ENCODE measurements at places on chromosomes 6 and 20.

GRCh38 chr20:53243152-53243551 is 271.0 kb downstream of the TSHZ2 start:
- DNase-seq: no peak

DNA sequence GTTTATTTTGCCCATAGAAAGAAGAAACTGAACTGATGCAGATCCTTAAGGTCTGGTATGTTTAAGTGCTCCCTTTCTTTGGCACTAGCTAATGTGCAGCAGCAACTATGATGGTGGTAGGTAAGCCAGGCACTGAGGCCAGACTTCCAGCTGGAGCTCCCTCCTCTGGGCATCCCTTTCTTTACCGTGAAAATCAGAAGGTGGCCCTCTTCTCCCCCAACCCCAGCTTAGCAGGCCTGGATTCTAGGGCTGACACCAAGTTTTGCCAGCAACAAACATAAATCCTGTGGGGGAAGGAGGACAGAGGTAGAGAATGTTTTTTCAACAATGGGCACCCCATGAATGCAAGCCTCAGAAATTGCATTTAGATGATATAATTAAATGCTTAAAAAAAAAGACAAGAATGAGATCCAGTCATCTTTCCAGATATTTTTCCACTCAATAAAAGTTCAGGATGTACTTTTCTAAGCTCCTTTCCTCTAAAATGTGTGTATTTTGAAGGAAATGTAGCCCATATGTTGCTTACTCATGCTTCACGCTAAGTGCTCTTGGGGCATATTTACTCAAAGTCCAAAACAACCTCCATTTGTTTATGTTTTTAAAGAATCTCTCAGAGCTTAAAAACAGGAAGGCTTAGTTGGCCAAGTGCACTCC is 123.9 kb upstream of the NXT1 start:
- DNase-seq: no peak

DNA sequence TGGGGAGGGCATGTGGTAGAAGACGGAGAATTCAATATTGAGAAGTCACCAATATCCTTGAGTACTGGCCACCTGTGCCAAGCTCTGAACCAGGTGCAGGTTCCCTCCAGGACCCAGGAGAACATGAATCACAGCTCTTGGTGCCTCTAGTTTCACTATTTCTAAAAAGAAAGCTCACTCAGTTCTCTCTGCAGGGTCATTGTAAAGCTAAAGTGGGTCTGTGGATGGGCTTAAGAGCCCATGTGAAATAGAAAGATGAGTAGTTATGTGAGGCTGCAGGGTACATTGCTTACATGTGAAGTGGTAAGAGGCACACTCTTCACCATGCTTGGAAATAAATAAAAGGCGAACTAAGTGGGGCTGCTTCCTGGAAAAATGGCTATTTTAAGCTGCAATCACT is 43.6 kb downstream of the ZNF831 start:
- no peak for DNase-seq

DNA sequence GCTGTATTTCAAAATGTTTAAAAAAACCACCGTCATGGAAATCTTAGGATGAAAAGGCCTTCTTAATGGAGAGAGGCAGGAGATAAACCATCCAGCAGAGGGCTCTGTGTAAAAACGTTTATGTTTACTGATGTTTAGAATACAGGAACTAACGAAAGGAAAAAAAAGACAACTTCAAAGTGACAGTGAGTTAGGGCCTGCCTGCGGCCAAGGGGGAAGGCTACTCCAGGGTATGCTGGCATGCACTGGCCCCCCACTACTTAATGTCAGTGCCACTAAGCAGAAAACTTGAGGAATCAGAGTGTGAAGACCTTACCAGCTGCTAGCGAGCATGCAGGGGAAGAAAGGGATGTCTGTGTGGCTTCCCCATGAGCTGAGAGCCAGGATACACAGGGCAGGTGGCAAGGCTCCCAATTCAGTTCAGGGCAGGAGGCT is 47.7 kb downstream of the AKAP7 start:
- no peak for DNase-seq

DNA sequence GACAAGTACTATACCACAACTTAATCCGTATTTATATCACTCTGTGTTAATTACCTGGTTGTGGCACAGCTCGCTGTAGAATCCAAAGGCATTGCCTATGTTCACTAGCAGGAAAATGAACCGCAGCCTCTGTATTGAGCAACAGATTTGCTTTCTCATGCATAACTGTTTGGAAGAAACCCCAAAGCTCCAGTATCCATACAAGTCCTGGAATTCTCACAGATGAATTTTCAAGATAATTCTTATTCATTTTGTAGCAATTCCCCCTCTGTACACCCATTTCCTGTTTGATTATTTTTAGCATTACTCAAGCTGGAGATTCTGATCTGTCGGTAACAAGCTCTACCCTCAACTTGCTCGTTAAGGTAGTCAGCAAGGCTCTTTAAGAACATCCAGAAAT is 63.5 kb downstream of the STMND1 start:
- no peak for DNase-seq

- DNase-seq: peak; percentile 81
These were observed 7.1 kb upstream of the MYLK2 start for GRCh38 chr20:31811796-31812728.

- DNase-seq: no peak
These were observed 57.7 kb downstream of the NFATC2 start for GRCh38 chr20:51484831-51485230.

DNA sequence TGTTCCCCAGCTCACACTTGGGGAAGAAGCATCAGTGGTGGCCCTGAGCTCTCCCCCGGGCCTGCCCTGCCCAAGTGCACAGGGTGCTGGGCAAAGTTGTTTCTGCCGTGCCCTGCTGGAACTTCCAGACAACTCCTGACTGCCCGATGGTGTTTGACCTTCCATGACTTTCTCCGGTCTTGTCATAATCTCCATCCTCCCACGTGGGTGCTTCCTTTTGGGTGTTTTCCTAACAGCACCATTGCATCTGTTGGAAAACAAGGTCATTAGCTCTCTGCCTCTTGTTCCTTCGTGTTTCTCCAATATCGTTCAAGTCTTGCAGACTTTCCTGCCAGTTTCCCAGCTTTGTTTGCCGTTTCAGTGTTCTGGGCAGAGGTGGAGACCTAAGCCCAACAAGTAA is 68.7 kb upstream of the TIAM2 start:
- no peak for DNase-seq

- DNase-seq: no peak
These were observed 568.6 kb downstream of the MMUT start for GRCh38 chr6:48894469-48894868.

DNA sequence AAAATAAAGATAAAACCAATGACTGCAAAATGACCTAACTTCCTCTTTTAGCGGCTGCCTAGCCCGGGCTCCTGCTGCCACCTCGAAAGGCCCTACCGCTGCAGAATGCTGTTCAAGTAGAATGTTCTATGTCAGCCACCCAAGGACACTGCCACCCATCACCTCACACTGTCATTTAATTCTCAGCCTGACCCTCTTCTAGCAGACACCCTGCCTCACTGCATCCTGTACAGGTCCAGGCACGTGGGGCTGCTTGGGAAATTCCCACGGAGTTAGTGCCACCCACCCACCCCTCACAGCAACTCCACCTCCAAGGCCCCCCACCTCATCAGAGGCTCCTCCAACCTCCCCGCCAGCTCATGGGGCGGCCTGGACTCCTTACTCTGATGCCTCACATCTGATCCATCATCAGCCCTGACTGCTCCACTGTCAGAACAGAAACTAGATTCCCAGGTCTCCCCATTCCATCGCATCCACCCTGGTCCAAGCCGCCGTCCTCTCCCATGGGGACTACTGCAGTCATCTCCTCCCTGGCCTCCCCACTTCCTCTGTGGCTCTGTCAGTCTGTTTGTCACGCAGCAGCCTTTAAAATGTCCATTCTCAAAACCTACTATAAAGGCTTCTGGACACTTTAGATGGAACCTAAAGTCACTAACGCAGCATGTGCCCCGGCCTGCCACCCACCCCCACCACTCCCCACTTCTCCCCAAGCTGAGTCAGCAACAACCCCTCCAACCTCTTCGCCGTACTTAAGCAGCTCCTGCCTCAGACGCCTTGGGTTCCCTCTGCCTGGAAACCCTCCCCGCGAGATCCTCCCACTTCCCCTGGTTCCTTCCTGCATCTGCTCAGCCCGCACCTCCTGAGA is 17.0 kb downstream of the NFATC2 start:
- DNase-seq: no peak

GRCh38 chr20:49814057-49814694 is 1.5 kb downstream of the SLC9A8 start:
- DNase-seq: no peak

DNA sequence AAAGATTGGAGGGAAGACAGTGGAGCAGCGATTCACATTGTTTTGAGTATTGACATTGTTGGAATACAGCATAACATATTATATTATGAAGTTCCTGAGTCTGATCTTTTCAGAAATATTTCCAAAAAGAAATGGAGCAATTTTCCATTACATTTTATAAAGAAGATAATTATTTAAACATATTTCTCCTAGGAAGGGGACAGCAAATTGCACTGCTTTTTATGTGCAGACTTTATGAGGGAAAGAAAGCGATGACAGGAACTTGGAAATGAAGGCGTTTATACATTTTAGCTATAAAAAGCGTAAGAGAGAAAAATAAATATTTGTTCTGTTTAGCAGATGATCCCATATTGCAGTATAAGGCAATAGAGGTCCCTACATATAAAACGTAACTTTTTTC is 117.0 kb upstream of the EDN1 start:
- no peak for DNase-seq

DNA sequence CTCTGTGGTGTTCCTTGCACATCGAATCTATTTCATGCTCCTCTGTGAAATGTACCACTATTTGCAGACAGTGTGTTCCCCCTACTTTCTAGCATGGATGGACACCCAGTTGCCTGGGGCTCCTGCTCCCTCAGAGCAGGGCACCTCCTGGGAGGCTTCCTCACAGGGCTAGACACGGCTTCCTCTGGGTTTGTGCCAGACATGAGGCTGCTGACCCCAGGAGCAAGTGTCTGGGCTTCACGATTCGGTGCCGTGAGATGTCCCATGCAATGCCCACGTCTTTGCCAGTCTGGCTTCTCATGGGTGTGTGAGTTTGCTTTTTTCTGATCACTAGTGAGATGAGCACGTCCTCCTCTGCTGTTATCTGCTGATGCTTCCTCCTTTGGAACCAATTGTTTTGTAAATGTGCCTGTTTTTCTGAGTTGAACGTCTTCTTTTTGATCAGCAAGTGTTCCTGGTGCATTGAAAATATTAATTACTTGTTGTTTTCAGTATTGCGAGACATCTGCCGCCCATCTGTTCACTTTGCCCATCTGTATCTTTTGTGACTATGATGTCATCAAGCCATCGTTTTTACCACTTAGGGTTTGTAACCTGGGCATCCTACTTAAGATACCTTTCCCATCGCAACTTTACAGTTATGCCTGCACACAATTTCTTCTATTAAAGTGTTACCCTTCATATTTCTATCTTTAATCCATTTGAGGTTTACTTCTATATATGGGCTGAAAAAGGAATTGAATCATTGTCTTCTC is 92.0 kb downstream of the TTLL2 start:
- no peak for DNase-seq

DNA sequence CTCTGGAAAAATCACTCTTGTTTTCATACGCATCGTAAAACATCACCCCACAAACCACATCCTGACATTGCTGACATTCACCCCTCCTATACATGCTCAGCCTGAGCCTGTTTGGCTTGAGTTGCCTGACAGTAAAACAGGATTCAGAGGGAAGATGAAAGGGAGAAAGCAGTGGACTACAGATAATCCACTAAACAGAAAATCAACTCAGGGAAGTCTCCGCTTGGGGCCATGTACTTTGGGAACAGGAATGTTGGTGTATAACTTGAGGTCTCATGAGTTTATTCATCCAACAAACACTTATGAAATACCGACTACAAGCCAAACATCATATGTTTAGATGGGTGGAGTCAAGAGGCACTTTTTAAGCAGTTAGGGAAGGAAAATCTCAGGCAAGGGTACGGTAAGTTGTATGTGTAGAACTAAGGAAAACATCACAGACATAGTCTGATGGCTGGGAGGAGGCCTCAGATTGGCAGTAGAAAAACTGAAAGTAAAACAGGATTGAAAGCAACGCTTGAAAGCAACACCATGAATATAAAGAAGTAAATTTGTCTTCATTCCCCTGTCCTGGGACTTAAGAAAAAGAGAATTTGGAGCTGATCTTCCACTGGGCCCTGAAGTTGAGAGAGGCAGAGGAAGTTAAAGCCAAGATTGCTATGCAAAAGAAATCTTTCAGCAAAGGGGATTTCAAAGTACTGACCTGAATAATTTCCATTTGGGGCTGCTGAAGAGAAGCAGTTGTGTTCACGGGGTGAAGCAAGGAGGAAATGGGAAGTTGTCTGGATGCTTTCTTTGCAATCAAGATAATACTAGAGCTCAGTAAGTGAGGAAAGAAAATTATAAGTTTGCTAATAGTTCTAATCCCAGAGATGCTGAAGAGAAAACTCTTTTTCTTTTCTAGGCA is 28.8 kb downstream of the PDE7B start:
- peak; percentile 83 for DNase-seq

DNA sequence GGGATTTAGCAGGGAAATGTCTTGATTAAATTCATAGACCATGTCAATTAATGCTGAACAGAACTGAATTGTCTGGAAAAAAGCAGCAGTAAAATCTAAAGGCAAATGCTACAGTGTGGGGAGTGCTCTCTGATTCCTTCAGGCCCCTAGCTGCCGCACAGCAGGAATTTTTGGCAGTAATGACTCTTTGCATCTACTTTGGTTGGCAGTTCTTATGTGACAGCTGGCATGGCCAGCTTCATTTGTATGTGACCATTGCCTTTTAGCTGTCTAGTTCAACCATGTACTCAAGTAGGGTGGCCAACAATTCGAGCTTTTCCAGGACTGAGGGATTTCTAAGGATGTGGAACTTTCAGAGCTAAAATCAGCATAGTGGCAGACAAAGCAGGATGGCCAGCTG is 499.1 kb upstream of the MAN1A1 start:
- no peak for DNase-seq

DNA sequence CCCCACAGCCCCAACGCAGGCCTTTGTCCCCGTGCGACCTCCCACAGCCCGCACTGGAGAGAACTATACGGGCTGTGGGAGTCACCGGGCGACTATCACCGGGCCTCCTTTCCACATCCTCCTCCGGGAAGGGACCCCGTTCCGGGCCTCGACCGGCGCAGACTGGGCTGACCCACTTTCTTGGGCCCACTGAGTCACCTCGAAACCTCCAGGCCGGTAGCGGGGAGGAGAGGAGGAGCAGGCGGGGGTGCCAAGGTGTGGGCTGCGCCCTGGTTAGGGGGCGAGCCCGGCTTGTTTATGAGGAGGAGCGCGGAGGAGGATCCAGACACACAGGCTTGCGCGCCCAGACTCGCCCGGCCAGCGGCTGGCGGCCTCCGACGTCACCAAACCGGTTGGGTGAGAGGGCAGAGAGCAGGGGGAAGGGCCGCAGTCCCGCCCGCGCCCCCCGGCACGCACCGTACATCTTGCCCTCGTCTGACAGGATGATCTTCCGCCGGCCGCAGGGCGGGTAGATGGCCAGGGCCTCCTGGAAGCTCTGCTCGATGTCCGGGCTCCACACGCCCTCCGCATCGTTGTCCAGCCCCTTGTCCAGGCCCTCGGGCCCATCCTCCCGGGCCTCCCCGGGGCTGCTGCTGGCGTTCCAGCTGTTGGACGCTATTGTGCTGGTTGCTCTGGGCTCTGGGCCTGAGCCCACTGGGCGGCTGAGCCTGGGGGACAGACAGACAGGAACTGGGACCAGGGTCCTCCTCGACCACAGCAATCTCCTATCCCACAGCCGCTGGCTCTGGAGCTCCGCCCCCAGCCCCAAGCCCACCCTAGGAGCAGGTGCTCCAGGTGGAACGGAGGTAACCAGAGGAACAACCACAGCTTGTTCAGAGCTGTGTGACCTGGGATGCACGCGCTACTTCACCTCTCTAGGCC is 10.6 kb downstream of the TEAD3 start:
- DNase-seq: no peak

- no peak for DNase-seq
These were observed 126.1 kb upstream of the STXBP5 start for GRCh38 chr6:147078106-147078505.

- peak; percentile 55 for DNase-seq
These were observed 13.9 kb downstream of the MACROD2 start for GRCh38 chr20:14009208-14009607.
